Activated T-helper 1 cell treated with anti-CD3 and anti-CD28 coated beads, Interleukin-2, amount 50 U/mL, for 16 hours (primary cell): ENCODE measurements at places on chromosomes 2 and 18.

GRCh38 chr2:74515271-74515980 is 1.2 kb downstream of the TLX2 start:
- DNase-seq = no peak

DNA sequence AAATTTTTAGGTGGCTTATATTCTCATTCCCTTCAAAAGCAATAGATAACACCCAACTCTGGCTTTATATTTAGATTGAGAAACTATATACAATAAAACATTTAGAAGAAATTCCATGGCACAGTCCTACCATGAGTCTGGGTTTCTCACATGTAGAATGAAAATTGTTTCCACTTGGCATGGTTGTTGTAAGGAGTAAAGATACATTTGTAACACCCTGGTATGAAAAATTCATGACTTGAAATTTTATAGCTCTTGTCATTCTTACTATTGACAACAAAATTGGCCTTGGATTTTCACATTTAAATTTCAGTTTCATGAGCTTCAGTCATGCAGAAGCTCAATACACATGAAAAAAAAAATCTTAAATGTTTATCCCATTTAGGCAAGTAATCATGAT is 92.5 kb upstream of the CBLN2 start:
- no peak for DNase-seq

- no peak for DNase-seq
Observed at GRCh38 chr18:5198311-5198710, 1.3 kb upstream of the AKAIN1 start.

DNA sequence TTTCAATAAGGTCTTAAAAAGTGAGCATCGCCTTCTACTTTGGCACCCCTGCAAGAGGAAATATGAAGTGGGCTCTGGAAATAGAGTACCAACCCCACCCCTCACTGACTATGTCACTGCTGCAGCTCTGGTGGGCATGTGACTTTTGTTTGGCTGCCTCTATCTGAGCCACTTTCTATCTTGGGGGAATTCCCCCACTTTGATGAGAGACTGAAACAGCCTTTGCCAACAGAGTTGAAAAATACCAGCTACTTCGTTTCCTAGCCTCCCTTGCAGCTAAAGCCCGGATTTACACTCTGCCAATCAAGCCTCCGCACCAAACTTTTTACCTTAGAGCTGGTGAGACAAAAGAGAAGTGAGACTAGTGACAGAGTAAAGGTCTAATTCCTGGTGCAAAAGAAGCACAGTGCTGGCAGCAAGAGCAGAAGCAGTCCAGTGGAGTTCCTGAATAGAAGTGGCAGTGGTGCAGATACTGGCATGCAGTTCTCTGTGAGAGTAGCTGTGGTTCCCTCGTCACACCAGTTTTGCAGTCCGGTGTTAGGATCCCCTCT is 12.0 kb upstream of the GALNT14 start:
- DNase-seq = no peak

DNA sequence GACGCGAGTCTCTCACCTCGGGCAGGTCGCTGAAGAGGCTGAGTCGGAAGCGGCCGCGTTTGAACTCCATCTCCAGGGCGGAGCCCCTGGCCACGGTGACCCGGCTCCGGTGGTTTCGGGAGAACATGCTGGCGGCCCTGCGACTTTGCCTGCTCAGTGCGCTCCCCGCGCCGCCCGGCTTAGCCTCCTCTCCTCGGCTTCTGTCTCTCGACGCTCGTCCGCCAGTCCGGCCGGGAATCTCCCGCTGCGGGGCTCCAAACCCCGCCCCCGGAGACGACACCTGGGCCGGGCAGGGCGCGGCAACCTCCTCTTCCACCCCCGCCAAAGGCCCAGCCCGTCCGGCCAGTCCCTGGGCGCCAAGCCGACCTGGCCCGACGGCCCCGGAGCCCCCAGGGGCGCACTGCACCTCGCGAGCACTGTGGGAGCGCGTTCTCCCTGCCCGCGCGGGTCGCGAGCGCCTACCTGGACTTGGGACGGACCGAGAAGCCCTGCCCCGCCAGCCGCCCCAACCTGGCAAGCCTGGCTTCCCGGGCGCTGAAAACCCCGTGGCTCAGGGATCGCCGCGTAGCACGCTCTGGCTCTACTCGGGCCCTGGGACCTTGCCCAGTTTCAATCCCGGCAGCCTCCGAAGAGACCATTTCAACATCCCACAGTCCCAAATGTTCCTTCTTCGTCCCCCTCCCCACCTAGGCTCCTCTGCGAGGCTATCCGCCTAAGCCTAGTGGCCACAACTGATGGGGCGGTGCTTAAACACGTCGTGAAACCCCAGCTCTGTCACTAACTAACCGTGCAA is at the start of gene RTKN:
Gene RTKN (minus strand): TSS at position 248 of the 793 bp plus-strand sequence. CDS start 121 bp downstream, at position 127.
- DNase-seq = no peak

- DNase-seq = no peak
Observed at GRCh38 chr2:62814123-62814522, 108.6 kb downstream of the EHBP1 start.

- no peak for DNase-seq
Observed at GRCh38 chr2:224638301-224638823, 53.2 kb upstream of the CUL3 start.

DNA sequence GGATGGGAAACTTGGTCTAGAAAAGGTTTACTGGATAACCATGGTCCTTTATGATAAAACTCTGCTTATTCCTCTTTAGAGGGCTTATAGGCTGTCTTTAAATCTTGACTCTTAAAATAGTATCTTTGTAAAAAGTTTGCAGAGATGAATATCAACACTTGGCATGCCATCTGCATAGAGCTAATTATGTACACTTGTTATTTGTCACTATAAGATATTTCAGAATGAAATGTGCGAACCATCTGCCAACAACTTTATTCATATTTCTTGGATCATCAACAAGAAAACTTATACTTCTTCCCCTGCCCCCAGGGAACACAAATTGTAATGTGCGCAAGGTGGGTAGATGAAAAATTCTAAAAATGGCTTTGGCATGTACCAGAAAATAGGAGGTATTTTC is 653.0 kb upstream of the CHAC2 start:
- no peak for DNase-seq

GRCh38 chr2:26687328-26687727 is 5.2 kb upstream of the KCNK3 start:
- no peak for DNase-seq

GRCh38 chr2:74238879-74239278 is 40.5 kb downstream of the MTHFD2 start:
- DNase-seq = no peak

DNA sequence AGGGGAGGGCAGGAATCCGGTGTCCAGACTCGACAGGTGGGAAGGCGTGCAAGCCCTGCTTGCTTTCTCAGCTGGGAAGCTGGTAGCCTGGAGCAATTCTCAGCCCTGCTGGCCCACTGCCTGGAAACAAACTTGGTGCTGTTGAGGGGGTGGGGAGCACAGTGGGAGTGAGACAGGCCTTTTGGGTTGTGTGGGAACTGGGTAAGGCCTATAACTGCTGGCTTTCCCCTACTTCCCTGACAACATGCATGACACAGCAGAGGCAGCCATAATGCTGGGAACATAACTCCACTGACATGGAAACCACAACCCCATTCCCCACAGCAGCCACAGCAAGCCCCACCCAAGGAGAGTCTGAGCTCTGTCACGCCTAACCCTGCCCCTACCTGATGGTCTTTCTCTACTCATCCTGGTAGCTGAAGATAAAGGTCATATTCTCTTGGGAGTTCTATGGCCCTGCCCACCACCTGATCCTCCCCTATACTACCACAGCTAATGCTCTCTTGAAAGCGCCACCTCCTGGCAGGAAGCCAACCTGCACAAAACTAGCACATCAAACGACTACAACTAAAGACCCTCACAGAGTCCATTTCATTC is 122.9 kb upstream of the ACVR1C start:
- DNase-seq = no peak

DNA sequence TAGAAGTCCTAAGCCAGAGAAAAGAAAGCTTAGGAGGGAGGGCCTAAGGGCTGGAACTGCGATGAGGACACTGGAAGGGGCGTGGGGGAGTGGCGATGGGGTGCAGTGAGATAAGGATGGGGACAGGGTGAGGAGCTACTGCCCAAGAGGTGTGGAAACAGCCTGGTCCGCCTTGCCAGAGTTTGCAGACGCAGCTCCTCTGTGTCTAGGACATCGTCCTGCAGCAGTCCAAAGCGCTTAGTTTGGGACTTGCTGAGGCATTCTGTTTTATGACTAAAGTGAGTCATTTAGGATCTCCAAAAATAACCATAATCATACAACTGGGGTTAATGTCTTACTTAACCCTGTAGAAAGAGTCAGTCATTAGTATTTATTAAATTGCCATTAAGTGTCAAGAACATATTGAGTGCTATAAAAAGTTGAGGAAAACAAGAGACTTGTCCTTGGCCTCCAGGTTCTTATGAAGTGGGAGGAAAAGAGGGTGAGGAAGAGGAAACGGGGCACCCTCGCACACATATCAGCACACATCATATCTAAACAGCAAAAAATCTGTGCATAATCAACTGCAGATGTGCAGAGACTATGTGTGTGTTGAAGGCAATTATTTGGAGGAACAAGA is 74.8 kb downstream of the CDK15 start:
- no peak for DNase-seq

DNA sequence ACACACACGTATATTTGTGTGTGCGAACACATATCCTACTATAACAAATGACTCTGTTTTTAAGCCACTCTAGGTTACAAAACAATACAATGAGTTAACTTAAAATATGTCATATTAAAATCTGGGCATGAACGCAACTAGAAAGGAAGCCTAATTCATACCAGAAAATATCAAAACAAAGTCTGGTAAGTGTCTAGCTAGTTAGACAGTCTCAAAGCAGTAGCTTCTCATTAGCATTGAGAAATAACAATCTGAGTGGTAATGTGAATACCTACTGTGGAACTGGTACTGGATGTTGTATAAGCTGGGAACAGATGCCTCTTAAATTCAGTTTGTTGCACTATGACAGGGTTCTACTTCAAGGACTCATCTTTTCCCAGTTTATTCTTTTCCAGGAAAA is 32.5 kb upstream of the WIPF1 start:
- DNase-seq = no peak

GRCh38 chr2:183224948-183225347 is 100.7 kb downstream of the NUP35 start:
- DNase-seq = no peak

DNA sequence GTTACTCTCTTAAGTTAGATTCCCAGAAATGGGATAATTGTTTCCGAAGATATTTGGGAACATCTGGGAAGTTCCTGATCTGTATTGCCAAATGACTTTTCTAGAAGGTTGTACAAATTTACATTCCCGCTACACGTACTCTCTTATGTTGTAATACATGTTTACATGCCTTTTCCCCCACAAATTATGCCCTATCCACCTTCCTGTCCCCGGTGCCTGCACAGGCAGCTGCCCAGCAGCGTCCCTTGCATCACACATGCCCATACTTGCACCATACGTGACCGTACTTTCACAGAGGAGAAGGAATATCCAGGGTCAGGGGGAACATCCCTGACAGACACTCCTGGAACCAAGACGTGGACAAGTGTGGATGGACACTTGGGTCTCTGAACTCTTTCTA is 24.2 kb upstream of the KLF11 start:
- no peak for DNase-seq

- DNase-seq = no peak
Observed at GRCh38 chr18:76493213-76494161, 1.6 kb downstream of the ZNF516 start.

DNA sequence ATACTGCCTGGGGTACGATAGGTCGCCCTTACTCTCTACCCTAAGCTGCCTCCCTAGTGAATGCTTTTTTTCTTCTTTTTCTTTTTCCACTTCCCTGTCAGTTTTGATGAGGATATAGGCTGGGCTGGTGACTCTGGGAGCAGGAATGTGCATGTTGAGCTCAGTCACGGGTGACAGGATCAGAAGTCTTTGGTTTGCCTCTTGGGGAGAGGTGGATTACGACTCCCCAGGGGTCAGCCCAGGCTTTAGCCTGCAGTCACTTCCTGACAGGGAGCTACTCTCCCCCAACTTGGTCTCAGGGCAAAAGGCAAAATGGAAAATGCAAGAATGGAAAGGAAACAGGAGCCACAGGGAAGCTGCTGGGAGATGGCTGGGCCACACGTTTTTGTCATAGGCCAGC is 57.3 kb downstream of the THNSL2 start:
- no peak for DNase-seq

- DNase-seq = no peak
Observed at GRCh38 chr2:3151153-3151918, 226.3 kb downstream of the EIPR1 start.

- no peak for DNase-seq
Observed at GRCh38 chr2:212843409-212844199, 305.0 kb upstream of the ERBB4 start.

DNA sequence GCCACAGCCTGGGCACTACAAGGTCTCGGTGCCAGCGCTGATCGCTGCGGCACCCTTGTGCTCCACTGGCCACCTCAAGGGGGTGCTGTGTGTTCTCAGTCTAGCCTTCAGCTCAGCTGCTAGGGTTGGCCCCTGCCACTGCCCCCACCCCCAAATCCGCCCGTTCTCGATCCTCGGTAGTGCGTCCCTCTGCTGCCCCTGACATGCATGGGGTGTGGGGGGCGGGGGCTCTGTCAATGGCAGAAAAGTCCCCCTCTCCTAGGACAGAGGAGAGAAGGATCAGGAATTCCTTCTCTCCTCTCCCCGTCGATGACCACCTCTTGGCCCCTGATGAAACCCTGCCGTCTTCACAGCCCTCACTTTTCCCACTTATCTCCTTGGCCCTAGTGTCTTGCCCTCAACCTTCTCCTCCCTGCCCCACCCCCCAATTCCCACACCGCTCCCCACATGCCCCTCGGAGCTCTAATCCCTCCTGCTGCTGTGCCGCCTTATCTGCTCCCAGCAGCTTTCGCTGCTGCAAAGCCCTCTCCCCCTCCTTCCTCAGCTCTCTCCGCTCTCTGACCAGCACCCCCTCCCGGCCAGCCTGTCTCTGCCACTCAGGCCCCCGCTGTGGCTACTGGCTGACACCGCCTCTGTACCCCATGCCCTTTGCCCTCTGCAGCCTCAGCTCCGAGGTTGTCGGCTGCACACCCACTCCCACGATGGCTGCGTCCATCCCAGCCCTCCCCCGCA is 4.3 kb upstream of the ASIC4 start:
- no peak for DNase-seq

- no peak for DNase-seq
Observed at GRCh38 chr2:156423674-156424282, 12.4 kb upstream of the GPD2 start.

DNA sequence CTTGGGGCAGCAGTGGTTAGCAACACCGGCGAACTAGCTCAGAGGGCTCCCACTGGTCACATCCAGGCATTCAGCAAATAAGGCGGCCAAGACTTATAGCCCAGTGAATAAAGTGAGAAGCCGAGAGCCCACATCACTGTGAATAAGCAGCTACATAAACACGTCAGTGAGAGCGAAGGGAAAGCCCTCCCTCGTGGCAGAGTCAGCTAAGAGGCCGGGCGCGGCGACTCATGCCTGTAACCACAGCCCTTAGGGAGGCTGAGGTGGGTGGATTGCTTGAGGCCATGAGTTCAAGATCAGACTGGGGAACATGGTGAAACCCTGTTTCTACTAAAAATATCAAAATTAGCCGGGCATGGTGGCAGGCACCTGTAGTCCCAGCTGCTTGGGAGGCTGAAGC is 5.2 kb downstream of the D2HGDH start:
- peak; percentile 40 for DNase-seq

DNA sequence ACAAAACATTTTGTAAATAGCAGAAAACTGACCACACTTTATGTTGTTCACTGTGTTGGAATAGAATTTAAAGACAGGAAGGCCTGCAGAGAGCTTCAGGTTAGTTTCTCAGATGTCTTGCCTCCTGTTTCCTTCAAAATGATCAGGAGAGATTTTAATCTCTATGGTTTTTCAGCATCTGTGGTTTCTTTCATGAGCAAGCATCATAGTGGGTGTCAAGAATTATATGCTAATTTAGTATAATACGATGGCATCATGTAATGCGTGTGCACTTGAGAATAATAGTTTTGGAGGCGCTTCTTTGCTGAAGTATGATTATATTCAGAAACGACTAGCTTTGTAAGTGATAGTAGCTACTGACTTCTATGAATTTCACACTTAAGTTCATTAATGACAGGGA is 149.9 kb downstream of the PLCL1 start:
- DNase-seq = no peak
